Posterior vena cava (tissue), 2 donors: ENCODE measurements at places on chromosomes 2 and 18. TPM values are rescaled to one million over a fixed set of nuclear protein-coding genes. Genes with fewer than 3 reads are reported as not detected.

GRCh38 chr2:27929916-27930486 lies 39.5 kb downstream of the BABAM2 start:
- no peak for DNase-seq

- no peak for DNase-seq
These were observed 64.1 kb upstream of the LCLAT1 start for GRCh38 chr2:30382995-30383394.

GRCh38 chr2:238295144-238296112 lies 7.0 kb upstream of the PER2 start:
- peak; percentile 52 for DNase-seq

DNA sequence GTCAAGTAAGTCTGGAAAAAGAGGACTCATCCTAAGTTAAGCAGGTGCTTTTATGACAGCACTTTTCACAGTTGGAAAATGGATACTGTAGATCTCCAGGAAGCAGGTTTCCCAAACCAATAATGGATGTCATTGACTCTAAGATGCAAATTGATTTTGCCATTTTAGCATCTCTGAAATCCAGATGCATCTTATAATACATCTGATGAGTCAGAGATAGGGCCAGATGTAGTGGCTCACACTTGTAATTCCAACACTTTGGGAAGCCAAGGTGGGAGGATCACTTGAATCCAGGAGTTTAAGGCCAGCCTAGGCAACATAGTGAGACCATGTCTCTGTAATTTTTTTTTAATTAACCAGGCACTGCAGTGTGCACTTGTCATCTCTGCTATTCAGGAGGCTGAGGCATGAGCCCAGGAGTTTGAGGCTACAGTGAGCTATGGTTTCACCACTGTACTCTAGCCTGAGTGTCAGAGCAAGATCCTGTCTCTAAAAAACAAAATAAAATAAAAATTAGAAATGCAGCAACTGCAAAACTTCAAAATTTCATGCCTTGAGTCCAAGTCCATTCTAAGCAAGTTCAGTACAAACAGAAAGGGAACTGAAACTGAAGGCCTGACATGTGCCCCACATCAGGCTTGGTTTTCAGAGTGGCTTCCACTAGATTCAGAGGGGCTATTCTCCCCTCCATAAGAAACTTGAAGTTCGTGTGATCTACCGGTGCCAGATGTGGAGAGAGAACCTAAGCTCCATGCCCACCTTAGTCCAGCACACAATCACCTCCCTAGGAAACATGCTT lies 267.8 kb upstream of the NCKAP5 start:
- DNase-seq = no peak

GRCh38 chr2:17680119-17680518 lies 73.5 kb downstream of the SMC6 start:
- DNase-seq = no peak

DNA sequence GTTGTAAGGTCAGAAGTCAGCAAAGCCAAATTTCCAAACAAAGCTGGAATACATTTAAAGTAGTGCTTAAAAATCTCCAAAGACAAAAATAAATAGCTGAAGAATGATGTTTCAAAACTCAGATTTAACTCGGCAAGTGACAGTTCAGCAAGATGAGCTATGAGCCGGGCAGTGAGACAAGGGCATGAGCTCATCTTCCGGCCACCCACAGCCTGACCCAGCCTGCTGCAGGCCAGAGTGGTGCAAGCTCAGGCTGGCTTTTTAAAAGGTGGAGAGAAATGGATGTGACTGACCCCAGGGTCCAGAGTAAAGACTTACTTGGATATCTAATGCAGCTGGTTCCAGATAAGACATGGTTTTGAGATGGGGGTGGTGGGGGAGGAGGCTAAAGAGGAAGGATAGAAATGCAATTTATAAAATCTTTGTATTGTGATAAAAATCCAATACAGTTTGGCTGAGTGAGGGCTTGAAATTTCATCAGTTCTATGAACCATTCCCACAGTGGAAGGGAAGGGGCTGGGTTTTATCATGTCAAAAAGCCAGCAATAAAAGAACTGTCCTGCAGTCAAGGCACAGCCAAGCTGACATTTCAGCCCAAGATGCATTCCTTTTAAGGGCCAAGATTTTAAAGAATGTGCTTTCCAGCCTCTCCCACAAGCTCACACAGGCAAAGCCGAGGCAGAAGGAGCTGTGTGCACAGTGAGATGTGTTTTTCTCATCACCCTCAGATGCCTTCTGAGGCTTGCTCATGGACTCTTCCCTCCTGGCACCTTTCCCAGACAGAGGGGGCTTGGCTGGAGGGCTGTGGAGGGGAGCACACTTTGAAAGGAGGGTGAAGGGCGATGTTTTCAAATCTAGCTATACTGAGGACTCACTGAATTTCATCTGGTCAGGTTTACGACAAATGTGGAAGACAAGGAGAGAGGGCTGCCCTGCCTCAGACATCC lies 97.9 kb upstream of the KLHL29 start:
- DNase-seq = peak; percentile 90

GRCh38 chr18:2135309-2135708 lies 436.0 kb downstream of the METTL4 start:
- DNase-seq = no peak

DNA sequence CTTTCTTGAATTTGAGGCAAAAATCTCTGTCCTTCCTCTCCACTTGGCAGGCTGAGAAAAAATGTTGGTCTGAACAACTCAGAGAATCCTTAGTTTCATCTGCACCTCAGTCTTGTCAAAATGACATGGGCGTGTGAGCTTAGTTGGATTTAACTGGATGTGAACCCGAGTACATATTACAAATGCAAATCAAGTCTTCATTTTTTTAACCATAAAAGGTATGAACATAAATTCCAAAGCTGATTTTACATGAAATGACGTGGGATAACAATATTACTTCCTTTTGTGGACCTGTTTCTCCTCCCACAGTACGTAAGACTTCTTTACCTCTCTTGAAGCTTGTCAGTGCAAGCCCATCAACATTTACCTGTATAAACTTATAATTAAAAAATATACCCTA lies 32.6 kb upstream of the RND3 start:
- DNase-seq = no peak

DNA sequence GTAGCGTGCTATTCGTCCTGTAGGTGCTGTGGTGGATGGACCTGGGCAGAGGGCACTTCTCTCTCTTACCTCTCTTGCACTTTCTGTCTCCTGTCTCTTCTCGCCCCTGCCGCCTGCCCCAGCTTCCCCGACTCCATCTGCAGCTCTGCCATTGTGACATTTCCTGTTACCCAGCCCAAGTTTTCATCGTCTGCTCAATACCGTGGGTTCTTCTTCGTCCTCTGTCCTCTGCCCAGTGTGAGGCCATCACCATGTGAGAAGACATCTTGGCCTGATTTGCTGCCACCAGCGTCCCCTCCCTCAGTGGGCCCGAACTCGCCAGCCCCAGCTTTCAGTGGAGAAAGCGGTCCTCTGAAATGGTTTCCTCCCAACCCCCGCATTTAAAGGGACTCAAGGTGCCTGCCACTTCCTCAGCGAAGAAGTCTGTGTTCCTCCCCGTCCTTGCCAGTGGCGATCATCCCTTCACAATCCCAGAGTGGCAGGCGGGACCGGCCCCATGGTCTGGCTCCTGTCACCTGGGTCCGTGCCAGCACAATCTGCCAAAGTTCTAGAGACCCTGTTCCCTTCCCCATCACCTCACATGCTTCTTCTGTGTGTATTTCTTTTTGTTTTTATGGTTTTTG lies 18.0 kb downstream of the TGOLN2 start:
- DNase-seq = no peak

GRCh38 chr2:191369034-191369433 lies 123.8 kb downstream of the MYO1B start:
- no peak for DNase-seq

GRCh38 chr2:132701810-132702209 lies 31.8 kb upstream of the LYPD1 start:
- DNase-seq = no peak

DNA sequence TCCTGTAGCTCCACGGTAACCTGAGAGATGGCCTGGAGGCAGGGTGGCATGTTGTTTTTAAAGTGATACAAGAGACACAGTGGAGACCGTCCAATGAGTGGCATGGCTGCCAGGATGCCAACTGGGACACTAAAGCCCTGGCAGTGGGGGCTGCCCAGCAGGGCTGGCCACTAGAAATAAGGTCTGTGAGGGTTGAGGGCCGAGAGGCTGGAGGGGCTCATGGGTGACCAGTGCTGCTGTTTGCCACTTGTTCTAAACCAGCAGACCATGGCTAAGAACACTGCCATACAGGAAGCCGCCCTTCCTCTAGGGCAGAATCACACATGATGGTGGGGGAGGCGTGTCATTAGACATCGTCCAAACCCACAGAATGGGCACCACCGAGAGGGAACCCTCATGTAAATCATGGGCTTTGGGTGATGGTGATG lies 71.9 kb downstream of the ALPK2 start:
- DNase-seq = no peak

- DNase-seq = no peak
These were observed 27.4 kb downstream of the NR4A2 start for GRCh38 chr2:156305121-156305520.

GRCh38 chr2:150878356-150878755 lies 383.3 kb downstream of the RBM43 start:
- DNase-seq = no peak

- DNase-seq = no peak
These were observed 101.6 kb downstream of the AP1S3 start for GRCh38 chr2:223735659-223736244.

UGT1A10 gene
- not detected for total RNA-seq

ZNF521 gene
- total RNA-seq = 44.5 TPM

SIX3 gene
- total RNA-seq = not detected

CPLX4 gene
- not detected for total RNA-seq

SPP2 gene
- not detected for total RNA-seq

SLC4A3 gene
- 6.2 TPM for total RNA-seq

CEP192 gene
- 21.1 TPM for total RNA-seq

RNF103 gene
- 29.0 TPM for total RNA-seq

UGT1A7 gene
- total RNA-seq = not detected

HTR2B gene
- 4.9 TPM for total RNA-seq

CRYGD gene
- not detected for total RNA-seq
